ENCODE measurements at places on chromosomes 6 and 20.

DNA sequence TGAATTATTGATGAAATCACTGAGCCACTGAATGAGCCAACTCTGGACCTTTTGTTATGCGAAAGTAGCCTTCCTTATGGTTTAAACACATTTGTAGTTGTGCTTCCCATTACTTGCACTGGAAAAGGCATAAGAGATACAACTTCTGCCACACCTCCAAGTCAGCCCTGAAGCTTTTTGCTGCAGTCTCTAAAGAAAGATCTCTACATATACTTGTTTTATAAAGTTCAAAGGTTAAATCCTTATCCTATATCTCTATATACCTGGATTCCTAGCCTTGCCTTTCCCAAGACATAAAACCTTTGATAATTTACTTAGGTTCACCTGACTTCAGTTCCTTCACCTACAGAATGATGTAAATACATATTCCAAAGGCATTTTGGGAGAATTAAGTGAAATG, 132.0 kb downstream of the PTPRK start:
- no peak for DNase-seq

GRCh38 chr6:16698162-16698533, 63.1 kb downstream of the ATXN1 start:
- DNase-seq: no peak

- no peak for DNase-seq
Measured at GRCh38 chr20:2303673-2304072, 7.9 kb downstream of the TGM3 start.

DNA sequence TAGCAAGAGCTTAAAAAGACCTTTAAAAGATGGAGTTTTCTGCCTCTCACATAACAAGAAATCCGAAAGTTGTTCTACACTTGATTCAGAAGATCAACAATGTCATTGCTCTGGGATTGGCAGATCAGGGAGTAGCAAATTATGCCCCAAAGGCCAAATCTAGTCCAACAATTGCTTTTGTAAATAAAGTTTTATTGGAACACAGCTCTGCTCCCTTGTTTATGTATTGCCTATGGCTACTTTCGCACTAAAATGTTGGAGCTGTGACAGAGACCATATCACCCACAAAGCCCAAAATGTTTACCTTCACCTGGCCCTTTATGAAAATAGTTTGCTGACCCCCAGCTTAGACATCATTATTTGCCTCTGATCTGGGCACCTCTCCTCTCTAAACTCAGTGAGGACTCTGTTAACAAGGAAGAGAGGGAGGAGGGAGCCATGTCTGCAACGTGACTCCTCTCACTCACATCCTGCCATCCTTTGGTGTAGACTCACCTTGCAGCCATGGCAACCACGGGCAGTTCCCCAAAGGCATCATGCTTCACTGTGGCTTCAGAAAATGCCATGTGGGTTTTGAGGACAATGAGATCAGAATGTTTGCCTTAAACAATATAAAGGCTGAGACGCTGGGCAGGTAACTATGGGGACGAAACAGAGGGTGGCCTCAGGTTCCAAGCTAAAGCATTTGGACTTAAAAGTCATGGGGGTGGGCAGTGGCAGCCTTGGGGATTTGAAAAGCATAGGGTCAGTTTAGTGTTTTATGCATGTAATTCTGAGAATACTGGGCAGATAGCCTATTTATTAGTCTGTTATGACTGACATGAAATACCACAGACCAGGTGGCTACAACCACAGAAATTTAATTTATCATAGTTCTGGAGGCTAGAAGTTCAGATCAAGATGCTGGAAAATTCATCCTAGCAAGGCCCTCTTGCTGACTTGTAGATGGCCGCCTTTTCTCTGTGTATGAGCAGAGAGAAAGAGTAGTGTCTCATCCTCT, 149.7 kb upstream of the TNFAIP3 start:
- no peak for DNase-seq

GRCh38 chr6:5967594-5967993, 39.1 kb downstream of the NRN1 start:
- DNase-seq: no peak

- peak; percentile 54 for DNase-seq
Measured at GRCh38 chr20:46905364-46906125, 10.9 kb downstream of the EYA2 start.

DNA sequence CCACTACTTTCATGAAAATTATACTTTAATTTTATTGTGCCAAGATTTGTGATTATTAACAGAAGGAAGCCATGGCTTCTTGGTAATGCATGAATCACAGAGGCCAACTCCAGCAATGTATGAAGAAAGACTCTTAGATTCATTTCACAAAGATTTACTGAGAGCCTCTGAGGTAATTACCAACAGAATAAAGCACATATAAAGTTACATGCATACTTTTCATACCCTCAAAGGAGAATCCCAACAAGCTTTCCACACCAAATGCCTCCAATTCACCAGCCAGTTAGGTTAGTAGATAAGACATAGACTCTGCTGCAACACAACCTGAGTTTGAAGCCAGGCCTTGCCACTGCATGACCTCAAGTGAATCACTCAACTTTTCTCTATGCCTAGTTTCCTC, 41.9 kb downstream of the HBS1L start:
- no peak for DNase-seq

- DNase-seq: no peak
Measured at GRCh38 chr6:14692208-14692607, 553.7 kb upstream of the JARID2 start.

- DNase-seq: no peak
Measured at GRCh38 chr20:39195582-39196021, 233.5 kb downstream of the DHX35 start.

DNA sequence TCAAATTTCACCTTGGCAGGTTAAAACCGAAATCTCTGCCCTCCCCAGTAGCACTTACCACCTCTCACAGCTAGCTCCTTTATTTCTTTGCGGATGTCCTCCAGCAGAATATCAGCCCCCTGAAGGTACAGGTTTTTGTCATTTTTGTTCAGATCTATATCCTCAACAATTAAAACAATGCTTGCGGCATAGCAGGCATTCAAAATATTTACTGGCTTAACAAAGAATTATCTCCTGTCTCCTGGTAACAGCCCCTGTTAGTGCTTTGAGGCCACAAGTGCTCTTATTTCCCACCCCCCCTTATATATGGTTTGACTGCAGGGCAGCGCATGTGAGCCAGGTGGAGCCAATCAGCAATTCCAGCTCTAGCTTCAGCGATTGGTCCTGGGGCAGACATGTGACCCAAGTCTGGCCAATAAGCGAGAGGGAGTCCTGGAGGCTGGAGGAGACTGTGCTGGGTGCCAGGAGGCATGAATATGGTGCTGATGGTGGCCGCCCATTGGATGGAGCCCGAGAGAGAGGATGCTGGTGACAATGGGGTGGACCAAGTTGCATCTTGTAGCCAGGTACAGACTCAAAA, 21.0 kb downstream of the SULF2 start:
- no peak for DNase-seq

GRCh38 chr6:114939630-114940029, 596.8 kb upstream of the HS3ST5 start:
- DNase-seq: no peak

DNA sequence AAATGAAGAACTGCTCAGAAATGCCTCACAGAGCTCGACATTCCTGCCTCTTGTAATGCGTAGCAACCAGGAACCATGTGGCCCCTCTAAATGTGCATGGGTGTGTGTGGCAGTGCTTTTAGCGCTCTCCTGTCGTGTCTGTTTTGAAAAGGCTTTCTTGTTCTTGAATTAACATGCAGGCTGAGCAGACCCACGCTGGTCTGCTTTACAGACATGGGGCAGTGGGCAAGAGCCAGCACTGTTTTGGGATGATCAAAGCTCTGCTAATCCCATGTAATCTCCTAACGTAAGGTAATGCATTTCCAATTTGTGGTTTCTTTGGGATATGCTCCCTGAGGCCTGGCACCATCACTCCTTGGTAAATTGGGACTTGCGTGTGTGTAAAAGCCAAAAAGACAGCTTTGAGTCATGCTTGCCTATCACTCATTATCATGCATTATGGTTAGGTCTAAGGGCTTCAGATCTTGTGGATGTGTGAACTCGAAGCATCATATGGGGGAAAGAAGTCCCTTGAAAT, 11.8 kb downstream of the RIPOR2 start:
- DNase-seq: no peak

GRCh38 chr6:108730635-108731515, 117.3 kb upstream of the ARMC2 start:
- DNase-seq: no peak

- no peak for DNase-seq
Measured at GRCh38 chr20:34522969-34523871, 7.0 kb downstream of the DYNLRB1 start.

DNA sequence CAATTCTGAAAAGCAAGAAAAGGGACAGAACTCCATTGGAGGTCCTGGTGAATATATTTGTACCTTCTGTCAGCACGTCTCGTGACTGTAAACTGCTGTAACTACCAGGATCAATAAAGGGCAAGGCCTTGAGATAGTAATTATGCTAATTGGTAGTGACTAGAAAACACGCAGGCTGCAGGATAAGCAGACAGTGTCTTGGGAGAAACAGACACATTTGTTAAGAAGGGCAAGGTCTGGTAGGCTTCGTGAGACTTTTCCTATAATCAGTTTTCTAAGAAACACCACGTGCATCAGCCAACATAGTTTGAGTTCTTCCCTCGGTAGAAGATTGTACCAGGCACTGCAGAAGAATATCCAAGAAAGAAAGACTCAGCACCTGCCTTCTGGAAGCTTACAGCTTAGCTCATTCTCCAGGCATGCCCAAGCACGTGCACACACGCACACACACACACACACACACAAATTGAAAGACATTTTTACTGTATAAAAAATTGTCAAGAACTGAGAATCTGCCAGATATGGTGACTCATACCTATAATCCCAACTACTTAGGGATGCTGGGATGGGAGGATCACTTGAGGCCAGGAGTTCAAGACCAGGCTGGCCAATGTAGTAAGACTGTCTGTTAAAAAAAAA, 167.0 kb upstream of the SASH1 start:
- no peak for DNase-seq

- DNase-seq: no peak
Measured at GRCh38 chr20:15699431-15700146, 873.7 kb downstream of the KIF16B start.
